Amygdala (tissue), 56 donors: ENCODE measurements at places on chromosomes 2 and 18.

- no peak for DNase-seq
These were observed 6.3 kb downstream of the RNU4ATAC start for GRCh38 chr2:121536850-121537557.

GRCh38 chr2:225052703-225053102 is 10.4 kb upstream of the DOCK10 start:
- DNase-seq = no peak

- DNase-seq = no peak
These were observed 306.7 kb upstream of the POU3F3 start for GRCh38 chr2:104547221-104547620.

GRCh38 chr2:8268172-8268783 is 413.6 kb upstream of the ID2 start:
- no peak for DNase-seq

DNA sequence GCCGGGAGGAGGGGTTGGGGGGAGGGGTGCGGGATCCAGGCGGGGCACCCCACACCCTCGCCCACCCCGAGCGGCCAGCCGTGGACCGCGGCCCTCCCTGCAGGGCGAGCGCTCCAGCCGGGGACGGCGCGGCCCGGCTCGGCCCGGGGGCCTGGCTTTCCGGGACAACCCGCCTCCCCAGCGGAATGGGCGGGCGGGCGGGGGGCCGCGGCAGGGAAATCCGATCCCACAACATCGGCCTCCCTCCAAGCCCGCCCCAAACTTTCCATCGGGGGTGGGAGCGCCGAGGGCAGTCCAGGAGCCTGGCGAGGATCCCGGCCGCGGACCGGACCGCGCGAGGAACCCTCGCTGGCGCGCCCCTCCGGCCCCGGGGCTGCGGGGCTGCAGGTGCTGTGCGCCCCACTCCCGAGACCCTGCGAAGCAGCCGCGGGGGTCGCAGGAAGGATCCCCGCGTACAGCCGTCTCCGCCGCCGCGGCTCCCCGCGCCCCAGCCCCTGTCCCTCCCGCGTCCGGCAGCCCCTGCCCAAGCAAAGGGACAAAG is 529 bp downstream of the SEMA4C start:
- DNase-seq = peak; percentile 73

- no peak for DNase-seq
These were observed 18.9 kb downstream of the TRABD2A start for GRCh38 chr2:84862006-84862405.

- DNase-seq = no peak
These were observed 23.1 kb downstream of the LGALSL start for GRCh38 chr2:64477037-64477436.

- DNase-seq = no peak
These were observed 26.6 kb downstream of the METTL8 start for GRCh38 chr2:171407030-171407675.

DNA sequence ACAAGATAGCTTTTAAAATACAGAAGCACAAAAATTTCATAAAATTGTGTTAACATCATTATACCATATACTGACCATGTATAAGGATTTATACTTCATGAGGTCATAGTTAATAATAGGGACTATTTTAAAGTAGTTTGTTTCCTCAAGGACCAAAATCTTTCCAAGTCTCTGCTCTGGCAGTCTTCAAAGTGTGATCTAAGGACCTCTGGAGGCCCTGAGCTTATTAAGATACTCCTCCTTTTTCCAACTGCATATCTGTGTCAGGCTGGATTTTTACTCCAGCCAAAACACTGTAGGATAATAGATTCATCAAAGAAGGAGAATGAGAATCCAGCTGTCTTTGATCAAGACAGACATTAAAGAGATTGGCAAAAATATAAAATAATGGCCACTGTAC is 1.7 kb upstream of the SCYGR2 start:
- no peak for DNase-seq

DNA sequence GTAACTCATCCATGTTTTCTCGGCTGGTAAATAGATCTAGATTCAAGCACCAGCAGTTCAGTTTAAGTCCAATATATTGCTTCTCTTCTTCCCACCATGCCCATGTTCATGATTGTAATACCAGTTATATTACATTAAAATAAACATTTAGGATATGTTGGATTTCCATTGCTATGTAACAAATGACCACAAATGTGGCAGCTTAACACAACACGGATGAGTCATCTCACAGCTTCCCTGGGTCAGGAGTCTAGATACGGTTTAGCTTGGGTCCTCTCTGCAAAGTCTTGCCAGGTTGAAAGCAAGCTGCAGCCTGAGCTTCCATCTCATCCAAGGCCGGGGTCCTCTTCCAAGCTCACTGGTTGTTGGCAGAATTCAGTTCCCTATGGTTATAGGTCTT is 39.4 kb upstream of the SMAD2 start:
- no peak for DNase-seq

- no peak for DNase-seq
These were observed 57.8 kb upstream of the NABP1 start for GRCh38 chr2:191620144-191620543.

GRCh38 chr2:46387886-46388515 is 90.8 kb downstream of the EPAS1 start:
- DNase-seq = no peak

GRCh38 chr2:100303744-100304143 is 18.6 kb downstream of the LONRF2 start:
- DNase-seq = no peak

GRCh38 chr18:28168725-28169124 is 8.2 kb downstream of the CDH2 start:
- no peak for DNase-seq

GRCh38 chr2:143802871-143803650 is 673.8 kb downstream of the ARHGAP15 start:
- DNase-seq = no peak

DNA sequence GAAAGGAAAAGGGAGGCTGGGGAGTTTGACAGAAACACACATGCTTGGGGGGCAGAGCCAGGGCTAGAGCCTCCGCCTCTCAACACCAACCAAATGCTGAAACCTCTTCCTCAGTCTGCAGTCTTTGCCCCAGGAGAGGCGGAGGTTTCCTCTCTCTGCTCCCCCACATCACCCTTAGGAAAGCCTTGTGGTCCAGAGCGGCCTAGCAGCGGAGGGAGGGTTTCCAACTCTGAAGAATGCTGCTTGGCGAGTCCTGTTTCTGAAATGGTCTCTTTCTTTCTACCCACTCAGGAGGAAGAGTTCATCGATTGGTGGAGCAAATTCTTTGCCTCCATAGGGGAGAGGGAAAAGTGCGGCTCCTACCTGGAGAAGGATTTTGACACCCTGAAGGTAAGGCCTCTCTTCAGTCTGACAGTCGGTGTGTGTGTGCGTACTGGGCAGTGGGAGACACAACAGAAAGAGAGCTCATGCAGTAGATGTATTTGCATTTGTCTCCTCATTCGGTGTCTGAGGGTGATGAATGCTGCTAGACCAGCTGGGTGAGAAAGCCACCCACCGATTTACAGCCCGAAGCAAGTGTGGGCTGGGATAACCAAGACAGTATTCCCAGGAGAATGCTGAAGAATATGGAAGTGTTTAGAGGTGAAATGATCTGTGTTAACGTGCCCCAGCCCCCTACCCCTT is 190.5 kb downstream of the DYSF start:
- DNase-seq = no peak

DNA sequence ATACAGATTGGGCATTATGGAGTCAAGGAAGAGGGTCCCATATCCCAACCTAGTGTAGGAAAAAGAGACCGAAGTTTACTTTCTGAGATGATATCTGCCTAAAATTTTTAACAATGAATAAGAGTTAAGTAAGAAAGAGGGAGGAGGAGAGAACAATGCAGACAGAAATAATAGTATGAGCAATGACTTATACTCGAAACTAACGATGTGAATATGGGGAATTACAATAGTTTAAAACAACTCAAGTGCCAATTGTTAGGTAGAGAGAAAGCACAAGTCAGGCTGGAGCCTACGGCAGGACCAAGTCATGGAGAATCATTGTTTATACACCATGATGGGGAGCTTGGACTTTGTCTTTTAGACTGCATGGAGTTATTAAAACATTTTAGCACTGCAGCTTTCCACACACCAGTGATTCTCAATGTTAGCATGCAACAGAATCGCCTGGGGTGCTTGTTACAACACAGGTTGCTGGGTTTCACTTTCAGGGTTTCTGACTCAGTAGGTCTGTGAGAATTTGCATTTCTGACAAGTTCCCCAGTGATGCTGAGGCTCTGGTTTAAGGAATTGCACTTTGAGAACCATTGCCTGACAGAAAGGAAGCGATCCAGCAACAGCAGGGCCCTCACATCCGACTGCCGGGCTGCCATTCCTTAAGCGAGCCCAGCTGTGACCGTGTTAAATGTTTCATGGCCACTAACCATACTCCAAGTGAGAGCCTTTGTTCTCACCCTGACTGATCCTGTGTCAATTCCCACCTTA is 511.2 kb downstream of the DCDC2C start:
- no peak for DNase-seq

GRCh38 chr2:134926231-134926931 is 7.8 kb downstream of the CCNT2 start:
- no peak for DNase-seq

DNA sequence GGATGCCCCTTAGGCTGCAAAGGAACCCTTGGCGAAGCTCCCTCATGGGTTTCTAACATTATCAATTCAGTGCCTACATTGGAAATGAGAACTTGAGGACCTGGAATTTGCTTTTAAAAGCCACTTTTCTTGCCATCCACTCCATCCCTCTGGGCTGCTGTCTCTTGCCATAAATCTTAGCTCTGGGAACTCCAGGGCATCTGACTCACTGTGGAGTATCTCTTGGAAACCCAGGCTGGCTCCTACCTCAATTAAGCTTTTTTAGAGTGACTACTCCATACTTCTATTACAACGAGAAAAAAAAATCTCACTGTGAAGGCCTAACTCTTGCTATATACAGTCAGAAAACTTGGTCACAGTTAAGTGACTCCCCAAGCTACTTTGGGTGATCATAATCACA is 227.2 kb upstream of the SETBP1 start:
- no peak for DNase-seq

DNA sequence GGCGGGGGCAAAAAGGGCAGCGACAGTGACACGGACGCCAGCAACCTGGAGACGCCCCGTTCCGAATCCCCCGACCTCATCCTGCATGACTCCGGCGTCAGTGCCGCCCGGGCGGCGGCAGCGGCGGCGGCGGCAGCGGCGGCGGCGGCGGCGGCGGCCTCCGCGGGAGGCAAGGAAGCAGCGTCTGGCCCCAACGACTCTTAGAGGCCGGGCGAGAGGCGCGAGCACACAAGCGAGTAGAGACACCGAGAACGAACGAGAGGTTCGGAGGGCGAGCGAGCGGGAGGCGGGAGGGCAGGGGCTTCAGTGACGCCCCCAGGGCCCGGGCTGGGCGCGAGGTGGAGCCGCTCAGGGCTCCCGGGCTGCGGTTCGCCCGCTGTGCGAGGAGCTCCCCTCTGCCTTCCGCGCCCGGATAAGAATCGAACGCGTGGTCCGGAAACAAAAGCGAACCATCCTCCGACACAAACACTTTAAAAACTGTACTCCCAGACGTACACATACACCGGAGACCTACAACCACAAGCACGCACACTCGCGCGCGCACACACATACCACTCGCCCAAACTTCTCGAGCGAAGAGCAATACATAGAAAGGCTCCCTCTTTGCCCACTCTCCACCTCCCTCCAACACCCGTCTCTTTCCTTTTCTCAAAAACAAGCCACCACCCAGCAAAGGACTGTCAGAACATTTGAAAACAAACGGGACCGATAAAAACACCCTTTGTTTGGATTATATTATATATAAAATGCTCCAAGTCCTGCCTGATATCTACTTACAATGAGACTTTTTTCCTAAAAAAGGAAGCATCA is 2.8 kb downstream of the SP9 start:
- no peak for DNase-seq

GRCh38 chr2:241629762-241630435 is 7.1 kb downstream of the THAP4 start:
- no peak for DNase-seq

DNA sequence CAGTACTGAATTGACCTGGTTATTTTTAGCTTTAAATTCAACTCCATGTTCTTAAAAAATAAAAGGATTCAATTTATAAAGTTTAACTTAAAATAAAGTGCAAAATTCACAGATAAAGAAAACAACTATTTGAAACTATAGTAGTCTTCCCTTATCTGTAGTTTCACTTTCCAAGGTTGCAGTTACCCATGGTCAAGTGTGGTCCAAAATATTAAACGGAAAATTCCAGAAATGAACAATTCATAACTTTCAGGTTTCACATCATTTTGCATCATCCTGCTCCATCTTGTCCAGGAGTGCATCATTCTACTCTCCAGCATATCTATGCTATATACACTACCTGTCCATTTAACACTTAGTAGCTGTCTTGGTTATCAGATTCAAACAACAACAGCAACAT is 54.5 kb upstream of the ZNF804A start:
- DNase-seq = no peak

DNA sequence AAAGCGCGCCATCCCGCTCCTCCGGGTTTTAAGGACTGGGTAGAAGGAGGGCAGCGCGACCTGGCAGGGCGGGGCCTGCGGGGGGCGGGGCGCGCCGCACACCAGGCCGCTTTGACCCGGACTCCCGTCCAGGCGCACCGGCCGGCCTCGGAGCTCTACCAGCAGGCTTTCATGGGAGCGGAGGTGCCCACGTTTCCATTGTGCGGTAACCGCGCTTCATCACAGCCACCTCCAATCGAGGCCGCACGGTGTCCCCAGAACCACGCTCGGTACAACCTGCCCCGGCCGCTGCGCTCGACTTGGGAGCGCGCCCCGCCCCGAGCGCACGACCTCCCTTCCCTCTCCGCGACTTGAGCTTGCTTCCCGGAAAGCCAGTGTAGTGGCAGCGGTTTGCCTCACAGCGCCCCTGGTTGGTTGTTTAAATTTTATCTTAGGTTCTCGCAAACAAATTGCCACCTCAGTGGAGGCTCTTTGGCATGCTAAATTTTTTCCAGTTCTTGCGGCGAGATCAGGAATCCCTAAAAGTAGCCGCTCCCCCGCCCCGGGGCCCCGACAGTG is 280 bp upstream of the CYP1B1 start:
- DNase-seq = no peak

DNA sequence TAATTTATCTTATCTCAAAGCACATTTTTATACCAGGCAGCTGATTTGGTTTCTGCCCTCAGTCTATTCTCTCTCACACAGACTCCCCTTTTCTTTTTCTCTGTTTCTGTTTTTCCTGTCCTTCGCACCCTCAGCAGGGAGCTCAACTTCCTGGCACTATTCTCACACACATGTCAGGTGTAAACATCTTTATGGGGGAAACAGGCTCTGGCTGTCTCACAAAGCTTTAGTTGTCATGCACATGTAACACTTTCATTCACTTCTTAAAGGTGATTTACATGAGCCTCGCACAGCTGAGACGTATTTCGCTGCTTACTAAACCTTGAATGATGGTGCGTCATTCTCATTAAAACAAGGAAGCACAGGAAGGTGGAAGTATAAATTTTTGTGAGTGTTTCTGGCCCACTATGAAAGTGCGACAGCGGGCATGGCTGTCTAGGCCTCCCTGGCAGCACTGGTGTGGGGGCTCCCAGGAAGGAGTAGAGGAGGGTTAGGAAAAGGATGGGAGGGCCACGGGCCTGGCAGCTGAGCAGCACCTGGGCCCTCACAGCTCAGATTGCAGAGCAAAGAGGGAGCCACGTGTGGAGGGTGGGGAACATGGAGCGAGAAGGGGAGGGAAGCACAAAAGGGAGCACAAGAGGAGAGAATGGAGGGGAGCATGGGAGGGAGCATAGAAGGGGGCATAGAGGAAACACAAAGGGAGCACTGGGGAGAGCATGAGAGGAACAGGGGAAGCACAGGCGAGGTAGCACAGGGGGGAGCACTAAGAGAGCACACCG is 46.2 kb upstream of the SNTG2 start:
- no peak for DNase-seq

- no peak for DNase-seq
These were observed 198.9 kb downstream of the ACKR3 start for GRCh38 chr2:236768393-236769140.
